ENCODE measurements at places on chromosomes 12 and 14. TPM values are rescaled to one million over a fixed set of nuclear protein-coding genes. Genes with fewer than 3 reads are reported as not detected.

The MOAP1 gene
- polyA plus RNA-seq: 46.5 TPM

The PRKD1 gene
- 30.7 TPM for polyA plus RNA-seq

- DNase-seq: no peak
These were observed 37.5 kb downstream of the LRIG3 start for GRCh38 chr12:58882826-58883225.

GRCh38 chr12:112875608-112876007 is 31.2 kb upstream of the OAS1 start:
- DNase-seq: no peak

DNA sequence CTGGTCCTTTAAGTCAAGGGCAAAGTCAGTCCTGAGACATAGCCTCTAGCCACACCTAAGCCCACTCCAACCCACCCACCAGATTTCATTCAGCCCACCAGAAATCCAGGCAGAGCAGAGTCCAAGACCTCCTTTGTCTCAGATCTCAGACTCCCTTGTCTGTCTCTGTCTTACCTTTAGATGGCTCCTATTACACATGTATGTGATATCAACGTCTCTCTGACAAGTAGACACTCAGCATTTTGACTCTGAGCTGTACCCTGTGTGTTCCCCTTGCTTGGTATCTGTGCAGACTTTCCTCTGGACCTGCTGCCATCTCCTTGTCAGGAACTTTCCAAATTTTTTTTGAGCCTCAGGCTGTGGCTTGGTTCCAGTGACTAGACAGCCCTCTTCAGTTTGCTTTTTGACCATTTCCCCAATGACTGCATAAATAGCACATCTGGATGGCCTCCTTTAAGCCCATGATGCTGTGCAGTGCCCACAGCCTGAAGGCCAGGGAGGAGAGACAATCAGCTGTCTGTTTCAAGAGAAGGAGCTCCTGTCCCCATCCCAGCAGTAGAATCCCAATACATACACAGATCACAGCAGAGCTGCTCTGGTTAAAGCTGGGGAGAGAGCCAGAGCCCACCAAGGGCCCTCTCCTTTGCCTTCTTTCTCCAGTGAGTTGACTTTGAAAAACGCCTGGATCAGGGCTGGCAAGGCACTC is 7.0 kb downstream of the POU6F1 start:
- no peak for DNase-seq

GRCh38 chr12:16828891-16829290 is 222.9 kb upstream of the LMO3 start:
- DNase-seq: no peak

DNA sequence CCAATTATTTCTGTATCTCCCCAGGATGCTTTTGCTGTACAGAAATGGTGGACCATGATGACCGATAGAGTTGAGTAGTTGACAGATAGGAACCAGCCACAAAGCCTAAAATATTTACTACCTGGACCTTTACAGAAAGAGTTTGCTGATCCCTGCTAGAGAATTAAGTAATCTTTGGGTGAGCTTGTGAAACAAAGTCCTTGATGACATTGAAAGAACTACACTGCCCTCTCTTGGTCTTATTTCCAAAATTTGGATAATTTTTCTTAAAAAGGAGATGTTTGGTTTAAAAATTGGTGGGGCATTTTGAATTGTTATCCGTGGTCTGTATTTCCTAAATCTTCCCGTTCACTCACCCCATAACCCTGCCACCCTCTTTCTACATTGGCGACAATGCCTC is 13.7 kb upstream of the TCTN1 start:
- no peak for DNase-seq
